IMR-90 (cell line): ENCODE measurements at places on chromosomes 16 and 17. TPM values are rescaled to one million over a fixed set of nuclear protein-coding genes. Genes with fewer than 3 reads are reported as not detected.

GRCh38 chr17:64443086-64443760 is 5.7 kb upstream of the MILR1 start:
- DNase-seq, result no peak

GRCh38 chr16:27969574-27969973 is 93.9 kb downstream of the GSG1L start:
- peak; percentile 21 for DNase-seq

PLLP gene
- total RNA-seq, result not detected in 2 replicates

DNA sequence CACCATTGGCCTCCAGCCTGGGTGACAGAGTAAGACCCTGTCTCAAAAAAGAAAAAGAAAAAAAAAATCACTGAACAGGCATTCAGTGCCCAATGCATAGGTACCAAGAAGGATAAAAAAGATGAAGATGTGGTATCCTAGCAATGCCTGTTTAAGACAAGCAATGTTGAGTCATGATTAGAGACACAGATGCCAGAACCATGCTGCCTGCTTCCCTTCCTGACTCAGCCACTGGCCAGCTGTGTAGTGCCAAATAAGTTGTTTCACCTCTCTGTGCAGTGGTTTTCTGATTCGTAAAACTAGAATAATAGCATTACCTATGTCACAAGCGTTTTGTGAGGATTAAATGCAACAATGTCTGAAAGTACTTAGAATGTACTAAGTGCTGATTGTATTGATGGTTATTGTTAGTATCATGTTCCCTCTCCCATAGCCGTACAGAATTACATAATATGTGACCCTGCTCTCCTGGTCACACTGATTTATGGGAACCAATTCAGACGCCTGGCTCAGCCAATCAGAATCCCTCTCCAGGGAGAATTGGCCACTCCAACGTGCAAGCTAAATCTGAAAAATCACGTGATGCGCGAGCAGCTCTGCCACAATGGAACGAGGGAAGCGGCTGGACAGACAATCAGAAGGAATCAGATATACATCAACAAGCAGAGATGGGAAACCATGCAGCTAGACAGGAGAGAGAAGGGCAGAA is 241.9 kb downstream of the SLC39A11 start:
- DNase-seq, result peak; percentile 84

DNA sequence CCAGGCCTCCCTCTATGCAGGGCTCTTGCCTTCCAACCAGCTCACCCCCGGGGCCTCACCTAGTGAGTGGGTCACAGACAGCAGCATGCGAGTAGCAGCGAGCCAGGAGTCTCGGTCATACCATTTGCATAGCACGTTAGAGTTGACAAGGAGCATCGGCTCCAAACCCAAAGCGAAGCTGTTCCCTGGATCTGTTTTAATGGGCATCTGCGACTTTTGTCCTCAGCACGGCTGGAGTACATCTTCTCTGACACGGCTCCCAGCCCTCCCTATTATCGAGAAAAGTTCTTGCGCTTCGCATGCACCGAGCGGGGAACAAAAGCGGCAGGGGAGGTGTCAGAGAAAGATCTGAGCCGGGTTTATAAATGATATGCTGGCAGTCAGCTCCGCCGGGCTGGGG is 253.3 kb downstream of the MAF start:
- no peak for DNase-seq

FOXF1 gene
- 2.7 and 4.2 TPM in 2 replicates for total RNA-seq

- no peak for DNase-seq
Measured at GRCh38 chr17:49190932-49191331, 19.4 kb downstream of the GNGT2 start.
